Caudate nucleus (tissue), 63 donors: ENCODE measurements at places on chromosomes 2 and 18.

DNA sequence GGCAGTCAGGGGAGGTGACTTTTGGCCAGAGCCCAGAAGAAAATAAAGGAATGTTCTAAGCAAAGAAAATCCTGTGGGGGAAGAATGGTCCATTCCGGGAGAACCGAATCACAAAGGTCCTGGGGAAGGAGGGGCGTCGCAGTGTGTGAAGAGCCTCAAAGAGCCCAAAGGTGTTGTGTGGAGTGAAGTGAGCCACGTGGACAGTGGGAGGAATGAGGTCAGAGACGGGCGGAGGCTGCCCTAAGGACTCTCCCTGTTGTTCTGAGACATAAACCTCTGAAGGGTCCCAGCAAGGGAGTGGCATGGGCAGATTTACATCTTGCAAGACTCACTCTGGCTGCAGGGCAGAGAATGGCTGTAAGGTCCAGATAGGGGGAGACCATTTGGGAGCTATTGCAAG lies 91.3 kb upstream of the SEC11C start:
- DNase-seq = no peak

DNA sequence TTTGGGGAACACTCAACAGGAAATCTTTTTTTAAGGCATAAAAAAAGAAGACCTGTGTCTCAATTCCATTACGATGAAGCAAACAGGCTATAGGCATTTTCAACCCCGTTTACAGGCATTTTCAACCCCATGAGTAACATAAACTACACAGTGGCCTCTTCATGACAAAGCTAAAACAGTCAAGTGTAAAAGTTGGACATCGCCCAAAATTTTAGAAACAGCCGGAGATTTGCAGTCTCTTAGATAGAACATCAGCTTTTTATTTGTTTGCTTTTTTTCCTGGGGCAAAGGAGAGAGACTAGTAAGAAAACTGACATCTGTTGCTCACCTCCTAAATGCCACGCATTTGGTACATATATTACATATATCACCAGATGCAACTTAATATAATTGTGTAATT lies 173.7 kb downstream of the CMPK2 start:
- DNase-seq = no peak

DNA sequence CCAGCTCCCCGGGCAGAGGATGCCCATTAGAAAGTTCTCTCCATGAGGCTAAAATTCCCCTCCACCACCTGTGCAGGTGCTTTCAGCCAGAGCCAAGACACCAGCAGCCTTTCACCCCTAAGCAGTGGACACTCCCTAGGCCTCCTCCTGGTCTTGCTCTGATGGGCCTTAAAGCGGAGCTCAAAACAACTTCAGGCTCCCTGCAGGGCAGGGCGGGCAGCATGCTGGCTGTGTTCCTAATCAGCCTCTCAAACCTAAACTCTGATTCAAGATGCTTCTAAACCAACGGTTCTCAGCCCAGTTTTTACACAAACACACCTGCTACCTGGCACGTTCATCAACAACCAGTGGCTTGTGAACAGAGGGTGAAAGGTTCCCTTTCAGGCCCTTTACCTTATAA lies 254.4 kb downstream of the TWIST2 start:
- DNase-seq = no peak

- no peak for DNase-seq
Observed at GRCh38 chr2:5674026-5674340, 18.2 kb upstream of the SOX11 start.

DNA sequence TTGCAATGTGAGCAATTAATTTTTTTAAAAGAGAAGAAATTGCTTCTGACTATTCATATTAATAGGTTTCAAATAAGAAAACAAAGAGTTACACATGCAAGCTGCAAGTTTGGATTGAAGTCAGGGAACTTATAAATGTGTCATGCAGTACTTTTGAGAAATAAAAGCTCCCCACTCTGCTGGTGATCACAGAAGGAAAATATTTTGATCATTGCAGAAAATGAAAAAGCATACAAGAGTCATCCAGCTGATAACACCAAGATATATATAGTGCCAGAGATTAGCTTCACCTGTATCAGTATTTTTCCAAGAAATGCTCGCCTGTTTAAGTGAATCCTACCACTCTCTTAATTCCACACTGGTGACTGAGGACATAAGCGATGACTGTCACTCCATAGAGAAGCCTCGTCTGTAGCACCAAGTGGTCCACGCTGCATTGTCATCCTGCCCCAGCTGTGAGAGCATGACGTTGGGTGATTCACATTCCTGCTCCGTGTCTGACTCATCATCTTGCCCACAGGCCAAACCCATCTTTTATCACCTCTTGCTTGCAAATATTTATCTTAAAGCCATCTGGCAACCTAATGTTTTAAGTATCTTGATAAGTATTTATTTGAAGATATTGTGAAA lies 178.0 kb downstream of the ASXL3 start:
- DNase-seq = no peak

DNA sequence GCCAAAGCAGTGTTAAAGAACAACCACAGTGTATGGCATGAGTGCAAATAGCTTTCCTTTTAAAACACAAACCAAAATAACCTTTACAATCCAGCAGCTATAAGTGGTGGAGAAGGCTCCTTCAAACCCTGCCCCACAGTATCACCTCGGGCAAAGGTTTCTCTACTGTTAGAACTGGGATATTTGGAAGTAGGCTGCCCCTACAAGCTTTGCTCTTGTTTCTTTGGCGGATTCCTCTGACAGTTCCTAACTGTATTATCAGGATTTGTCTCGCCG lies 214.8 kb downstream of the ZNF521 start:
- no peak for DNase-seq

GRCh38 chr2:39488450-39488849 lies 51.4 kb upstream of the MAP4K3 start:
- no peak for DNase-seq

DNA sequence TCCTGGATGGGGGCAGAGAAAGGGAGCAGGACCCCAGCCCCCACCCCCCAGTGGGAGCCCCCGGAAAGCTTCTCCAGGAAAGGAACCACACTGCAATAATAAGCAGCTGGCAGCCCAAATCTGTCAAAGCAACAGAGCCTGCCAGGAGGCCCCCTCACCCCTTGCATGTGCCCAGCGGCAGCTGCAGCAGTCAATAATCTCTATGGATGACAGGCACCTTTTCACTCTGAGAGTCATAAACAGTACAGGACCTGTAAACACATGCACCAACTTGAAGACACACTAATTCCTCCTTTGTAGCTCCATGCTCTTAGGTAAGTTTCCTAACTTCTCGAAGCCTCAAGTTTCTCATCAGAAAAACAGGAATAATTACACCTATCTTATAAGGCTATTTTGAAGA lies 26.2 kb upstream of the KDM3A start:
- no peak for DNase-seq

DNA sequence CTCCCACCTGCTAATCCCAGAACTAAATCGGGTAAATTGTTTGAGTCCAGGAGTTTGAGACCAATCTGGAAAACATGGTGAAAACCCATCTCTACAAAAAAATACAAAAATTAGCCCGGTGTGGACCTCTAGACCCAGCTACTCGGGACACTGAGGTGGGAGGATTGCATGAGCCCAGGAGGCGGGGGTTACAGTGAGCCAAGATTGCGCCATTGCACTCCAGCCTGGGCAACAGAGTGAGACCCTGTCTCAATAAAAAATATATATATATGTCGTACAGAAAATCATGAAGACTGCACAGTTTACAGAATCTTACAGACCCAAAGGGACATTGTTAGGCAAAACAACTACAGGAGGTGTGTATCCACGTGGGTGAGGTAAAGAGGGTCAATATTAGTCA lies 4.0 kb upstream of the DPY30 start:
- DNase-seq = no peak

DNA sequence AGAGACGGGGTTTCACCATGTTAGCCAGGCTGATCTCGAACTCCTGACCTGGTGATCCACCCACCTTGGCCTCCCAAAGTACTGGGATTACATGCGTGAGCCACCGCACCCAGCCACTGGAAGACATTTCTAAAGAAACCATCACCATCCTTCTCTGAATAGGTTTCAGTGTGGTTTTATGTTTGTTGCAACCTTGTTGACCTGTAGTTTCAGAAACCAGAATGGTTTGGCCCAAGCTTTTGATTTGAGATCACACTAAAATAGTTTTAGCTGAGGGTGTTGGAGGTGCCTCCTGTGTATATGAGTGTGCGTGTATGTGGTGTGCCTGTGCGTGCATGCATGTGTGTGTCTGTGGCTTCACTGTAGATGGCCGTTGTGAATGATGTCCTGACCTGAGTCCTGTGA lies 26.2 kb downstream of the INPP4A start:
- no peak for DNase-seq

DNA sequence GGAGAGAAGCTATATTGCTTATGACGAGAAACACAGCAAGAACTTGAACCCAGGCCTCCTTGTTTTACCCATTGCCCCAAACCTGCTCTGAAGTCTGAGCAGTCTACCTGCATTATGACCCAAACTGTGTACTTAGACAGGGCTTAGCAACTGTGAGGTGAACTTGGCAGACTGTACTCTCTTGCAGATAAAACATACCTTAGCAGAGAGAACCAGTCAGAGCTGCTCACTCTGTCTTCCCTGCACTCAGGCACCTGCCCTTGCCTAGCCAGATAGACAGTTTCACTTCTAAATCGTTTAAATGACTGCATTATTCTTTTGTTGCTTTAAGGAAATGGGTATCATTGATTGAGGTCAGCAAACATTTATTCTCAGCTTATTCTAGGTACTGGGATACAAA lies 20.3 kb downstream of the ITPRID2 start:
- DNase-seq = no peak

- no peak for DNase-seq
Observed at GRCh38 chr2:72395096-72395495, 247.4 kb upstream of the CYP26B1 start.

GRCh38 chr2:159571540-159572260 lies 44.6 kb downstream of the BAZ2B start:
- no peak for DNase-seq

DNA sequence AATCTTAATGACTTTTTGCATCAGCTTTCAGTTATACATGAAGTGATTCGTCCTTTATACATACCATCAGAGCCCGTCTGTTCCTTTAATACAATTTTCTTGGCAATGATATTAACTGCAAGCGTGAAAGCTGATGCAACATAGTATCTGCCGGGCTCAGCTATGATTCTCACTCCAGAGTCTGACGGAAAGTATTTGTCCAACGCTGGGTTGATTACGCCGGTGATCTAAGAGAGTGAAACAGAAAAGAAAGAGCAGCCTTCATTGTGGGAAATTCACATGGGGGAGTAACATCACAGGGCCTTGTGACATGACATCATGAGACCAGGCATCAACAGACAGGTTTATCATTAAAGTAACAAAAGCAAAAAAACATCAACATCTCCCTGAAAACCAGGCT lies 6.2 kb downstream of the ODC1 start:
- no peak for DNase-seq

- DNase-seq = no peak
Observed at GRCh38 chr18:31649978-31650719, 34.2 kb downstream of the B4GALT6 start.

DNA sequence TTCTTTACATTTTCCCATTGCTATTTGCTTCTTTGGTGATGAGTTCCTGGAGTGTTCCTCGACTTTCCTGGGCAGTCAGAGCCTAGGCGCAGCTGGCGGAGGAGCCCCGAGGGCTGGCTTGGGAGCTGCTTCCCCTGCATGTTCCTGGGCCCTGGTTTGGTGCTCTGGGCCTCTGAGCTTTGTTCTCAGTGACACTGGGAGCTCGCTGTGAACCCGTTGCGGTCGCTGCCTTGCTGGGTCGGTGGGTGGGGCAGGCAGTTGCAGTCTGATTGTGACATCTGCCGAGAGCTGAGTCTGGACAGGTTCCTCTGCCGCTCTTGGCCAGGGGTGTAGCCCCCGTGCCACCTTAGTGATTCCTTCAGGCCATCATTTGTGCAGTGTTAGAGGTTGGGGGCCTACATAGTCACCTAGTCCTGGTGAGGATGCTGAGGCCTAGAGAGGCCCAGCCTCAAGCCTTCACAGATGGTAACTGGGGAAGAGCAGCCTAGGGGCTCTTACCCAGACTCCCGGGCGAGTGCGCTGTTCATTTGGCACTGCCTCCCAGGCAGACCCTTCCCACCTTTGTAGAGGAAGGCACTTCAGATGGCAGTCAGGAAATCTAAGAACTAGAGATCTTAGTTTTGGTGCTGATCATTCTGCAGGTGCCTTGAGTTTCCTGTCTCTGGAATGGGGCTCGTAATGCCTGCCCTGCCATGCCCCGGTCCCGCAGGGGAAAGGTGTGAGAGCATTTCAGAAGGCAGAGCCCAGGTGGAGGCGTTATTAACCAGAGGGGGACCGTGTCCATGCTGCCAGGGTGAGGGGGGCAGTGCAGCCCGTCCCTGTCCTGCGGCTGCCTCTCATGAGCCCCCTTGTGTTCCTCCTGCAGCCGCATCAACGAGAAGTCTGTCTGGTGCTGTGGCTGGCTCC lies 8.4 kb downstream of the ASB1 start:
- DNase-seq = no peak

DNA sequence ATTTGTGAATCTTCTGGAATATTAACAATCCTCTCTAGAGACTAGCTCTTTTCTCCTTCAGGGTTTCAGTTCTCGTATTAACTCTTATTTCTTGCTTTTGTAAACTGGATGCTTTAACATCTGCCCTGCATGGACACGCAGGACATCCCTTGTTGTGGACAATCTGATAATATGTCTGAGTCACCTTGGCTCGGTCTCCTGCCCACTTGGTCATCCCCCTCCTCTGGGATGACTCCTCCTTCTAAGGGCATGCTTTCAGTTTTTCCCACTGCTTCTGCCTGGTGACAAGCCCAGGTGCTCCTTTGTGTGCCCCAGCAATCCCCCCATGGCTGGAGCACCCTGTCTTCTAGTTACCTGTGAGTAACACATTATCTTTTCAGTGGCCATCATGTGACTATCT lies 460.5 kb downstream of the DSC3 start:
- no peak for DNase-seq

GRCh38 chr2:167550448-167550847 lies 662.2 kb downstream of the XIRP2 start:
- DNase-seq = no peak
